ENCODE measurements at places on chromosomes 5 and 9. TPM values are rescaled to one million over a fixed set of nuclear protein-coding genes. Genes with fewer than 3 reads are reported as not detected.
A peak's percentile ranks its signal among the peaks of the same experiment; 100 is the strongest.

- no peak for DNase-seq
- H3K4me1 ChIP-seq = no peaks in the 10 kb centered on the region
- no peaks in the 10 kb centered on the region for H3K27me3 ChIP-seq
- H3K27ac ChIP-seq = no peak overlapping the region
- H3K36me3 ChIP-seq = no peaks in the 10 kb centered on the region
Observed at GRCh38 chr5:14054965-14055963, 87.9 kb upstream of the TRIO start.

MARCOL gene
- not detected for total RNA-seq

DNA sequence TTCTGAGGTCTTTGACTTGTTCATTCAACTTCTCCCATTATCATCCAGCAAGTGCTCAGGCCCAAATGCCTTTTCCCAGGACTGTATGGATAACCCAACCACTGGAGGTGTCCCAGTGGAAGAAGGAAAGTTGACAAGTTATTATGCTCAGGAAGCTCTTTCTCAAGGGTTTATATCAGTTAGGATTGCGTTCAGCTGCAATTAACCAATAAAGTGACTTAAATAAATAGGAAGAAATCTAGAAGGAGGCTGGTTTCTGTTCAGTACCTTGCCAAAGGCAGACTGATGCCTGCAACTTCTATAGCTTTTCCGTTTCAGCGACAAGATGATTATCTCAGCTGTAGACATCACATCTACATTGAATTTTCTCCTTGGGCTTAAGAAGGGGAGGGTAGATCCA lies 52.1 kb downstream of the ENC1 start:
- H3K27ac ChIP-seq = no peak overlapping the region
- H3K4me3 ChIP-seq = no peak overlapping the region

GRCh38 chr5:154242964-154243376 lies 52.4 kb downstream of the GALNT10 start:
- no peak overlapping the region for H3K27ac ChIP-seq
- DNase-seq = no peak

DNA sequence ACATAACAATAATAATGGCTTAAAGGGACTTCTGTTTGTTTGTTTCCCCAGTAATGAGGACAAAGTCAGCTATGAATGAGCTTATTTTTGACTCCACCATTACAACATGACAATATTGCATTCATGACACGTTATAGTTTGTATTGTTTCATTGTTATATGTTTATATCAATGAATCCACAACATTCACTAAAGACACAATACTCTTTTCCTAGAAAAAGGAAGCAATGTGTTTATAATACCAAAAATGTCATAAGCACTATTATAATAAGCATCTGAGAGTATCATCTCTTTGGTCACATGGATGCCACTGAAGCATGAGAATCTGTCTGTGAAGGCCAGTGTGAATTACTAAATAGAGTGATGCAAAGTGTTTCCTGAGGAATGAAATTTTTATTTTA lies 1026.9 kb upstream of the C9orf72 start:
- no peaks in the 10 kb centered on the region for H3K36me3 ChIP-seq
- no peaks in the 10 kb centered on the region for H3K27me3 ChIP-seq
- no peak overlapping the region for H3K4me3 ChIP-seq
- DNase-seq = no peak
- H3K27ac ChIP-seq = no peak overlapping the region
- H3K4me1 ChIP-seq = no peaks in the 10 kb centered on the region

GRCh38 chr5:65868509-65868908 lies 57.9 kb upstream of the ERBIN start:
- no peak overlapping the region for H3K4me3 ChIP-seq
- H3K27ac ChIP-seq = no peak overlapping the region
- H3K27me3 ChIP-seq = no peaks in the 10 kb centered on the region

DNA sequence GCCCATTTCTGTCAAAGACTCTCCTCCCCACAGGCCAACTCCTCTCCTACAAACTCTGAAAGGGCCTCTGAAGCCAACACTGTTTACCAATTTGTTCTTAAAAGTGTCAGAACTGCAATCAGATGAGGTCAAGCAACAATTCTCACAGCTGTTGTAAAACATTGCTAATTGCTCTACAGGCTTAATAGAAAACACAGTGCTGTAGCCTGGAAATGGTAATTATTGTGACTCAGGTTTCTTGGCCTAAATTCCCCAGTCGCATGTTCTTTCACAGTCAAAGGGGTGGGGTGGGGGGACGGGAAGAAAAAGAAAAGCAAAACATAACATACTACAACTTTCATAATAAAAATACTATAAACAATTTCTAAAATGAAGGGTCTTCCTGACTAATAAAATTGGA lies 343.2 kb downstream of the DMAC1 start:
- no peaks in the 10 kb centered on the region for H3K4me1 ChIP-seq
- no peaks in the 10 kb centered on the region for H3K27me3 ChIP-seq
- no peak overlapping the region for H3K4me3 ChIP-seq

RARS1 gene
- 25.7 TPM for total RNA-seq

GRCh38 chr5:146643776-146644175 lies 127.8 kb upstream of the GPR151 start:
- no peaks in the 10 kb centered on the region for H3K36me3 ChIP-seq
- no peak overlapping the region for H3K27ac ChIP-seq
- no peaks in the 10 kb centered on the region for H3K27me3 ChIP-seq
- no peaks in the 10 kb centered on the region for H3K4me1 ChIP-seq

DNA sequence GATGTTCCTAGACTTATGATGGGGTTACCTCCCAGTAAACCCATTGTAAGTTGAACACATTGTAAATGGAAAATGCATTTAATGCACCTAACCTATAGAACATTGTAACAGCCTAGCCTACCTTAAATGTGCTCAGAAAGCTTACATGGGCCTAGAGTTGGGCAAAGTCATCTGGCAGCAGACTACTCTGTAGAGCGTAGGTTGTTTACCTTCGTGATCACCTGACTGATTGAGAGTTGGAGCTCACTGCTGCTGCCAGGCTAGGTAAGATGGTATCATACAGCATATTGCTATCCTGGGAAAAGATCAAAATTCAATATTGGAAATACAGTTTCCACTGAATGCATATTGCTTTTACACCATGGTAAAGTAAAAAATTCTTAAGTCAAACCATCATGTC lies 95.4 kb downstream of the HTR4 start:
- no peak for DNase-seq
- no peaks in the 10 kb centered on the region for H3K4me1 ChIP-seq
- H3K4me3 ChIP-seq = no peak overlapping the region
- H3K27me3 ChIP-seq = no peaks in the 10 kb centered on the region
- no peak overlapping the region for H3K27ac ChIP-seq

IL31RA gene
- not detected for total RNA-seq

- no peak for DNase-seq
- H3K27ac ChIP-seq = no peak overlapping the region
- H3K27me3 ChIP-seq = peaks cover 12% of the 10 kb centered on the region
- no peaks in the 10 kb centered on the region for H3K36me3 ChIP-seq
- H3K4me1 ChIP-seq = no peaks in the 10 kb centered on the region
Observed at GRCh38 chr9:97857606-97858392, 4.8 kb downstream of the FOXE1 start.

ZDHHC21 gene
- 4.7 TPM for total RNA-seq

DNA sequence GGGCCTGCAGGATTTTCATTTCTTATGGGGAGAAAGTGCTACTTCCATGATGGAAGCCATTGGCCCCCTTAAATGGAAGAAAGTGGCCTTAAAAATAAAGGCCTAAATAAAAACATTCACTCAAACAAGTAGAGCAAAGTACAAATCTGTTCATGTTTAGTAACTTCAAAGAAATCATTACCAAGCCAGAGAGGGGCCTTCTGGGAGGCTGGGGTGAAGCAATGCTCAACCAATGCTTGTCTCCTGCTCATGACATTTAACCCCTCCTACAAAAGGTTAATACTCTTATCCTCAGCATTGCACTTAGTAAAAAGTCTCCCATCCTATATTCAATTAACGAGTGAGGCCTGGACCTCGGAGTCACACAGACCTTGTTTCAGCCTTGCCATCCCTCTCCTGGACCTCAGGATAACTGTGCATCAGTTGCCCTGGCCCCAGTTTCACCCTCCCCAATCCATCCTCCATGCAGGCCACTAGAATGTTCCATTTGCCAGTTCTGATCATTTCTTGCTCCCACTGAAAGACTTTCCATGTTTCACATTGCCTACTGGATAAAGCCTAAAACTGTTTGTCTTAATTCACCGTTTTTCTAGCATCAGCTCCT lies 36.9 kb upstream of the ALDH1B1 start:
- H3K27me3 ChIP-seq = no peaks in the 10 kb centered on the region
- DNase-seq = no peak
- H3K27ac ChIP-seq = no peak overlapping the region
- H3K36me3 ChIP-seq = no peaks in the 10 kb centered on the region

DNA sequence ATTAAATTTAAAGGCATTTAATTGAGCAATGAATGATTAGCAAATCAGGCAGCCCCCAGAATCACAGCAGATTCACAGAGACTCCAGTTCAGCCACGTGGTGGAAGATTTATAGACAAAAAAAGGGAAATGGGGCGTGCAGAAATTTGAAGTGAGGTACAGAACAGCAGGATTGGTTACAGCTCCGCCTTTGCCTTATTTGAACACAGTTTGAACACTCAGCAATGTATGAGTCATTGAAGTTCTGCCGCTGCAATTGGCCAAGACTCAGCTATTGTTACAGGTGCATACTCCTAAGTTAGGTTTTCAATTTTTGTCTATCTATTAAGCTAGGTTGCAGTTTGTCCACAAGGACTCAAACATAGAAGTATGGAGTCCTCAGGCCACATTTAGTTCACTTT lies 157.7 kb upstream of the SLC12A2 start:
- DNase-seq = no peak
- no peaks in the 10 kb centered on the region for H3K36me3 ChIP-seq
- H3K4me3 ChIP-seq = no peak overlapping the region
- no peaks in the 10 kb centered on the region for H3K4me1 ChIP-seq
- H3K27me3 ChIP-seq = no peaks in the 10 kb centered on the region
- no peak overlapping the region for H3K27ac ChIP-seq

DNA sequence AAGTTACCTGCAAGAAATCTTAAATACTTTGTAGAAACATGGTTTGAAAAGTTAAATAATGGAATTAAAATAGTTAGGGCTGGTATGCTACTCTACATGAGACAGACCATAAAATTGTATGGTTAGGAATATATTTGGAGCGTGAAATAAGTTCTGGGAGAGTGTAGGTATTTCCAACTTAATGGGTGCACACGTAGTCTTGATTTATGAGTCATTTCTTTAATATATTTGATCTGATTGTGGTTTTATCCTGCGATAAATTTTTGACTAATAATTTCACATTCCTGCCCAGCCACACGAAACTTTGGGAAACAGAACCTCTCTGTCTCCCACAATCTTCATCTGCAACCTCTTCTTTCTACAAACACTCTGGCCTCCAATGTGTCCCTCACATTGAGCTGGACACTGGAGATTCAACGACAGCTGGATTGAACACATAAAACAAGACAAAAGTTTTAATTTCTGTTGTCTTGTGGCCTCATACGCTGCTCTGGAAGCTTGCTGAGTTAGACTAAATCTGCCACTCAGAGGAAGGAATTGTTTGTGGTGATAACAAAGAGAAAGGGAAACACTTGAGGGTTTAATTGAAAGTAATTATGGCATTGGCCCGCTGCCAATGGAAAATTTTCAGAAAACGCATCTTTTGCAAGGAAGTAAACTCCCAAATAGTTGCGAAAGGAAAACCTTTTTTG lies 201.8 kb upstream of the ZNF608 start:
- H3K27ac ChIP-seq = no peak overlapping the region
- DNase-seq = no peak
- H3K27me3 ChIP-seq = no peaks in the 10 kb centered on the region
- no peak overlapping the region for H3K4me3 ChIP-seq
- no peaks in the 10 kb centered on the region for H3K4me1 ChIP-seq

- H3K27me3 ChIP-seq = no peaks in the 10 kb centered on the region
- H3K27ac ChIP-seq = no peak overlapping the region
- H3K4me3 ChIP-seq = no peak overlapping the region
- peaks cover 13% of the 10 kb centered on the region for H3K36me3 ChIP-seq
Observed at GRCh38 chr5:82275216-82275664, 2.9 kb downstream of the RPS23 start.

DNA sequence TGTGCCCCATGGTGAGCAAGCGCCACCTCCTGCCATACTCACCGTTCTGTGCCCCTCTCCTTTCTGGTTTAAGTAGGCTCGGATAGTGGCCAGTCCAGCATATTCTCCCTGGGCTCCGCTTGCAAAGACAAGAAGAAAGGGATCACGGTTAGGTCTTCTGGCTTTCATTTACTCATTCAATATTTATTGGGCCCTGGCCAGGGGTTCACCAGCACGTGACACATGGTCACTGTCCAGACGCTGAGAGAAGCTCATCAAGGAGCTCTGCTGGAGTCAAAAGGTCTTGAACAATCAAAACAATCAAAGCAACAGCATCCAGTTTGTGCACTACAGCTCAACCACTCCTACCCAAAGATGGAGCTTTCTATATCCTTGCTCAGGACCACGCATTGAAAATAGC lies 80.2 kb downstream of the GLDC start:
- no peak for DNase-seq
- H3K27ac ChIP-seq = no peak overlapping the region
- H3K36me3 ChIP-seq = no peaks in the 10 kb centered on the region
- no peak overlapping the region for H3K4me3 ChIP-seq
- no peaks in the 10 kb centered on the region for H3K4me1 ChIP-seq
- H3K27me3 ChIP-seq = no peaks in the 10 kb centered on the region

GRCh38 chr5:123170061-123170460 lies 81.0 kb downstream of the PRDM6 start:
- no peak for DNase-seq
- no peak overlapping the region for H3K4me3 ChIP-seq
- no peaks in the 10 kb centered on the region for H3K36me3 ChIP-seq
- no peak overlapping the region for H3K27ac ChIP-seq
- H3K27me3 ChIP-seq = no peaks in the 10 kb centered on the region

DNA sequence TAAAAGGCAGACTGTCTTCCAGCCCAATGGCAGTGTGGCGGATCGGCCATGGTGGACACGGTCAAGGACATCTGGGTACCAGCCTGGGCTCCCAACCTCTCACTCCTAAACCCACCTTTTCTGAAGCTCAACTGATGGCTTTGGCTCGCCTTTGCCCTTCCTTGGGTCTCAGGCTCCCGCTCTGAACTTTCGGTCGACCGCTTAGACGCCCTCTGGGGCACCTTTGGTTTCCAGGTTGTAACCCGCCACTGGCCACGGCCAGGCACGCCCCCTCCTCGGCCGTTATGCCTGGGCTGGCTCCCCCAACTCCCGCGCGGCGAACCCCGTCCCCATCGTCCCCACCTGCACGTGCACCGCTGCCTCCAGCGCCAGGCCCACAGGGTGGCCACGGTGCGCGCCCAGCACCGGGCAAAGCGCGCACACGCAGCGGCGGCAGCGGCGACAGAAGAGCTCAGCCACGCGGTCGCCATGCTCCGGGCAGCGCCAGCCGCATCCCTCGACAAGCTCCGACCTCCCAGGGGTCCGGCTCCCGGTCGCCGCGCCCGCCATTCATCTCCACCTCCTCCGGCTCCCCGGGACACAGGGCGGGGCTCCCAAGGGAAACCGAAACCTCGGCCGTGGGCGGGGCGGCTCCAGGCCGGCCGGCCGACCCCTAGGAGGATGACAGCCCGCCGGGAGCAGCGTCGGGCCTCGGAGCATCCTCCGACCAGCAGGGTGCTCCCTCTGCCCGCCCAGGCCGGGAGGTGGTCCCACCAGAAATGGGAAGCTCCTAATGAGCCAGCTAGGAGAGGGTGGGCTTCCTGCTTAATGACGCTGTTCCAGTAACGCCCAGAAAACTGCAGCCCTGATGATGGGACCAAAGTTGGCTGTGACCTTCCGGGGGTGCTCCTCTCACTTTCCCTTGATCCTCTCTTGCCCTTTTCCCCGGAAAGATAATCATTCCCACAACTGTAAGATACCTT lies at the start of gene TRIM14:
Gene TRIM14 (minus strand): TSS at position 583 of the 962 bp plus-strand sequence. CDS start 34 bp downstream, at position 549.
- H3K36me3 ChIP-seq = no peaks in the 10 kb centered on the region
- no peaks in the 10 kb centered on the region for H3K27me3 ChIP-seq
- DNase-seq = peak; percentile 83
- no peaks in the 10 kb centered on the region for H3K4me1 ChIP-seq
- peak within 1 kb of the TSS; percentile 88 for H3K27ac ChIP-seq

All from right lobe of liver (tissue), 6 donors.